ENCODE measurements at places on chromosomes 4 and X.

DNA sequence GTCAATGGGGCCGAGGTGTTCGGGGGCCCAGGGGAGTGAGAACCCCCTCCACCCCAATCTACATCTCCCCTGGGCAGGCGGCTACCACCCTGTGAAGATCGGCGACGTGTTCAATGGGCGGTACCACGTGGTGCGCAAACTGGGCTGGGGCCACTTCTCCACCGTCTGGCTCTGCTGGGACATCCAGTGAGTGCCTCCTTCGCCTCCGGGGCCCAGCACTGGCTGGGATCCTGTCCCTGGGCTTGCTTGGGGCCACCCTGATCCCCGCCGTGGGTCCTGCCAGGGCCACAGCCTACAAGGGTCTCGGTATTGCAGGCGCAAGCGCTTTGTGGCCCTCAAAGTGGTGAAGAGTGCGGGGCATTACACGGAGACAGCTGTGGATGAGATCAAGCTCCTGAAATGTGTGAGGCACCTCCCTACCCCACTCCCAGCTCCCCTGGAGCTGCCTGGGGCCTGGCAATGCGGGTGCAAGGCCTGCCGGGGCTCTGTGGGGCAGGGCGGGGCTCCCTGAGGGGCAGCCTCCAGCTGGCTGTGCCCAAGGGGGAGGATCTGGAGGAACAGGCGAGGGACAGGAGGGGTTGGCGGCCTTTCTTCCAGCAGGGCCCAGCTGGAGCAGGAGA, 697 bp downstream of the SRPK3 start:
- no peak for DNase-seq

DNA sequence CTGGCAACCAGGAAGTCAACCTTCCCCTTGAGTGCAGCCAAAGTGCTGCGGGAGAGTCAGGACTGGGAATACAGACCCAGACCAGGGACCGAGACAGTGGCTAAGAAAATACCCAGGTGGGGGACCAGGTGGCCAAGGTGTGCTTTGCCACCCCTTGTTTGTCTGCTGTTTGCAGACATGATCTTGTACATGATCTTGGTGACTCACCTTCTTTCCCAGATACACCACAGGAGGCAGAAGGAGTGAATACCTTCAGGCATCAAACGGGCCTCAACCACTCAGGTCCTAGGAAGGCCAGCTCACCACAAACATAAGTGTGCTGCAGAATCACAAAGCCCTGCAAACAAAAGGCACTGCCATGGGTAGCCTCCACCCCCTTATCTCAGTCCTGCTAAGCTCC, 62.0 kb downstream of the CNGA2 start:
- DNase-seq, result no peak

GRCh38 chr4:100907465-100908454, 389.9 kb upstream of the EMCN start:
- DNase-seq, result no peak

DNA sequence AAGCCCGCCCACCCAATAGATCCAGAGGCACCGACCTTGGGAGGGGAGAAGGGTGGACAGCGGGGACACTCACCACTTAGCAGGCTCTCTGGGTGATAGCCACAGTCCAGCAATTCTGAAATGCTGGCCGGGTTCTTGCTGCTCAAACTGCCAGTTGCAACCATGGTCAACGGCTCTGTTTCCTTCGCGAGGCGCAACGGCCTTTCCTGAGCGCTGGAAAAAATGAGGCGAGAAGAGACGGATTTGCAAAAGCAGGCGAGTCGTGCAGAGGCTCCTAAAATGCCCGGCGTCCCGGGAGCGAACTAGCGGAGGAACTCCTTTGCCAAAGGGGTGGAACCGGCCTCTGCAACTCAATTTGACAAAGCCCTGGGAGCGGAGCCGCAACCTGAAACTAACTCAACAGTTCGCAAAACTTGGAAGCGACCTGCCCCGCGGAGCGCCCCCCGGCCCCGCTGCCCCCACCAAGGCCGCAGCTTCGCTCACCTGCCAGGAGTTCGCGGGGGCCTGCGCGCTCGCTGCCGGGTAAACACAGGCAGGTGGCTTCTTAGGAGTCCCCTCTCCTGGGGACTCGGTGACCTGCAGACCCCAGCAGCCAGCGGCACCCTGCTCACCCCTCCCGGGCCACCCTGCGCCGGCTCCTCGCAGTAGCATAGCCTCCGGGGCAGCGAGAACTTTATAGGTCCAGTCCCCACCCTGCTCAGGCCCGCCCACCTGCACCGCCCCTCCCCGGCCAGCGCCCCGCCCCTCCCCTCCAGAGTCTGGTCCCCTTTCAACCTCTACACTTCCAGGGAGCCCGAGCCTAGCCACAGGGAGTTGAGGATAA, at the start of gene DDIT4L:
TSS of gene DDIT4L (minus strand) at position 649 of the 823 bp plus-strand sequence. CDS start at position 164, 485 bp downstream.
- no peak for DNase-seq

GRCh38 chrX:154660541-154660940, 7.2 kb upstream of the CTAG2 start:
- DNase-seq, result no peak

DNA sequence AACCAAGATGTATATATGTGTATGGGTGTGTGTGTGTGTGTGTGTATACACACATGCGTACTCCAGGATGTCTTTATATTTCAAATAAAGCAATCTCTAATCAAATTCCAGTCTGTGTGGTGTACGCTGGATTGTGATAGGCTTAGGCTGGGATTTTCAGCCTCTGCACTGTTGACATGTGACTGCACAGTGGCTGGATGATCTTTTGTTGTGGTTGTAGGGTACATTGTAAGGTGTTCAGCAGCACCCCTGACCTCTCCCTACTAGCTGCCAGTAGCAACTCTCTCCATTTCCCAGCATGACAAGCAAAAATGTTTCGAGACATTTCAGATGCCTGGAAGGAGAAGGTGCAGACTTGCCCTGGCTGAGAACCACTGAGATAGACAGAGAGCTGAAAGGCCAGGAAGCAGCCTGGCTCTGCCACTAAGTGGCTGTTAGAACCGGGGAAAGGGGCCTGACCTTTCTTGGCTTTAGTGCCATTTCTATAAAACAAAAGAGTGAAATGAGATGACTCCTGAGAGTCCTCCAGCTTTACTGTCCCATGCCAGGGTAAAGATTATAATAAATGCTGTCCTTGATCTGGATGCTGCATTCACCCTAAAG, 10.5 kb downstream of the PGM2 start:
- DNase-seq, result no peak

DNA sequence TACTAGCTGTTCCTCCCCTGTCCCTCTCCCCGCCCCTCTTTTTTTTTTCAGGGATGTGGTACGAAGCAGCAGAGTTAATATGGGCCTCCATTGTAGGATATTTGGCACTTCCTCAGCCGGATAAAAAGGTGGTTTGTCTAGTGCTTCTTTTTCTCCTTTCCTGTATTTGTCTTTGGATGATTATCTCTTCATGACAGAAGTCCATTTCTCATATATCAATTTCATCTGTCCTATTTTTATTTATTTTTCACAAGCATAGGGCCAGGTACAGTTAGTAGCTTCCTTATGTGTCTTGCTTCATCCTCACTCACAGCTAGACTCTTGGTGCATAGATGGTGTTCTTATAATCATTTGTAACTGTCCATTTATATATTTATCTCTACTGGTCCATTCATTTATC, 89.6 kb downstream of the NEUROG2 start:
- no peak for DNase-seq

DNA sequence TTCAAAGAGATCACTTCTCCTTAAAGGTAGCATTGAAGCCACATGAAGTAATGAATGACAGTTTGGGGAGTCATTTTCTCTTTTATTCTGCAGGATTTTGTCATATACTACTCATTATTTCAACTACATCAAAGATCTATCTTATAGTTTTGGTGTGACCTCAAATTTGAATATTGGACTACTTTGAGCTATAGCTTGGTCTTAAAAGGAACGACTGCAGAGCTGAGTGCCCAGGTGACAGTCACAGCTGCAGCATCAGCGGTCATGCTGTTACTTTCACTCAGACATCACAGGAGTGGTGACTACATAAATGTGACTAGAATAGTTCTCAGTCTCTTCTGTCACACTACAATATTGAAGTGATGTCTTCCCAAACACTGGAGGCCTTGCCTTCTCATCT, 10.7 kb upstream of the SPCS3 start:
- no peak for DNase-seq

GRCh38 chr4:1296324-1297022, 6.8 kb downstream of the MAEA start:
- DNase-seq, result no peak

DNA sequence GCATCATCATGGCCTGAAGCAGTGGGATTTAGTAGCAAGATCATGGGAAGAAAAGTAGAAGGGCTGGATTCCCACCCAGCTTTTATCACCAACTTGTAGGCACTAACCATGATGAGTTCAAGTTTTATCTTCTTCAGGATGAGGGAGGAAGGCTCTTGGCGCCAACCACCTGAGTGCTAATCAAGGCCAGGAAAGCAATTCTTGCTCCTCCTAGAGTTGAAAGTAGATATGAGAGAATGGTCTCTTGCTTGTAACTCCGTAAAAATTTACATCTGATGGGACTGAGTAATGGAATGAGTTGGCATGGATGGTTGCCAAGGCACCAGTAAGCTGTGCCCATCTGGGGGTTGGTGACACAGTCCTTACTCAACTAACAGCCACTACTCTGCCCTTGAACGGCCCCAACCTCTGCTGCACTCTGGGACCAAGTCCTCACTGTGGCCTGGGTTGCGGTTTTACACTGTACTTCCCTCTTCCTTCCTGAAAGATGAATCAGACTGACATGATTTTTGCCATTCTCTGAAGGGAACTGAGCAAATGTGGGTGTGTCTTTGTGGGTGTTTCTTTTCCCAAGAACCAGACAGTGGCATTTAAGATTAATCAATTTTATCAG, 39.4 kb upstream of the NDP start:
- DNase-seq, result peak; percentile 93

- no peak for DNase-seq
Measured at GRCh38 chr4:102572452-102572851, 71.3 kb downstream of the NFKB1 start.

GRCh38 chr4:162523171-162523570, 359.4 kb upstream of the FSTL5 start:
- DNase-seq, result no peak

- no peak for DNase-seq
Measured at GRCh38 chr4:147085781-147086180, 140.1 kb upstream of the TTC29 start.

GRCh38 chr4:155509555-155509954, 132.8 kb upstream of the MAP9 start:
- no peak for DNase-seq

- no peak for DNase-seq
Measured at GRCh38 chr4:95715830-95716229, 124.1 kb upstream of the PDHA2 start.

GRCh38 chr4:5906191-5906590, 13.3 kb upstream of the CRMP1 start:
- no peak for DNase-seq

- DNase-seq, result no peak
Measured at GRCh38 chr4:38311495-38312126, 351.4 kb downstream of the PTTG2 start.

DNA sequence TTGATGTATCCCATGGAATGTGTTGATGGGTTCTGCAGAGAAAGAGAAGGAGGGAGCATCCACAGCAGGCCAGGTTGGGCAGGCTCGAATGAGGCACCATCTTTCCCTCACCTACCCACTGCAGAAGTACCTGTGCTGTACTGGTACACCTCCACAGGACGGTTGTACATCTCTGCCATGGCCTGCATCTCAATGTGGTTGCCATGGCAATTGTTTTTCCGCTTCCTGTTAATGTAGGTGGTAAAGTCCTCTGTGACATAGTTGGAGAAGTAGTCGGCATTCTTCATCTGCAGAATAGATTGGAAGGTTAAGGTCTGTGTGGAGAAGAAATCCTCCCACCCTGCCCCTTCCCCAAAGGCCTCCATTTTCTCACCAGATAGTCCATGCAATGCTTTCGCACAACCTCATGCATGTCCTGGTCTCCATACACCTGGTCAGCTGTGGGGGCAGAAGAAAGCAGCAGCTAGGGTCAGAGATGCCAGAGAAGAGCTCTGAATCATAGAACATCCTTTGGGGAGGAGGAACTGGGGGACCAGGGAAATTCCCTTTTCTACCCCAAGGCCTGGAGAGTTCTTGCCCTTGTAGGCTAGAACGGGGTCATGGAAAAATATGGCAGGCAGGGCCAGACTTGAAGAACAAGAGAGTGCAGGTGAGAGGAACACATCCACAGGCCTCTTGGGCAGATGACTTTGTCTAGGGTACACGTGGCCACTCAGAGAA, 15.9 kb upstream of the PIM2 start:
- DNase-seq, result no peak

- no peak for DNase-seq
Measured at GRCh38 chr4:54482529-54483200, 175.1 kb upstream of the KIT start.

DNA sequence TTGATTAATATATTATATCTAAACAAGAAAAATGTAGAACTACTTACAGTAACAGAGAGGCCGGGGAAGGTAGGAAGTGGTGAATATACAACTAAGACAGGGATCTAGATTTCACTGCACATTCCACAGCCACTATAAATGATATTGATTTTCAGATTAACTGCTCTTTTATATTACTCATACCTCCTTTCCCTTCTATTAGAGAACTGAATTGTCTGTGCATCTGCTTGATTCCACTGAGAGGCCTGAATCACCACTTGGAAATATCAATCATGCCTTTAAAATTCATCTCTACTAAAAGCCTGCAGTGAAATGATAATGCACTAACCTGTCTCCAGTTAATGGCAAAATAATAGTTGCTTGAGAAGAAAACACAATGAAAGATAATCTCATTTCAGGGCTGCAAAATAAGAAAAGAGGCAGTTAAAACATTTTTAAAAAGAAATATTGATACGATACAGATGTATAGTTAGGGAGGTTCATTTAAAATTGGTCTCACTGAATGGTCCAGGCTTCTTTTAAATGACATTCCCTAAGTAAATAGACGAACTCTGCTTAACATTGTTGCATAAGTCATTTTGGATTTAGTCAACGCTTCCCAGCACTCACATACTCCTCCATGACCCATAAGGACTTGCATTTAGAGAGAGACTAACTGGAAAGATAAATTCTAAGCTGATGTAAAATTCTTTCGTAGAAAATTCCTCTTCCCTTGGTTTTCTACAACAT, 3.8 kb downstream of the ANTXR2 start:
- no peak for DNase-seq
